ENCODE measurements at places on chromosomes 3 and 15.

DNA sequence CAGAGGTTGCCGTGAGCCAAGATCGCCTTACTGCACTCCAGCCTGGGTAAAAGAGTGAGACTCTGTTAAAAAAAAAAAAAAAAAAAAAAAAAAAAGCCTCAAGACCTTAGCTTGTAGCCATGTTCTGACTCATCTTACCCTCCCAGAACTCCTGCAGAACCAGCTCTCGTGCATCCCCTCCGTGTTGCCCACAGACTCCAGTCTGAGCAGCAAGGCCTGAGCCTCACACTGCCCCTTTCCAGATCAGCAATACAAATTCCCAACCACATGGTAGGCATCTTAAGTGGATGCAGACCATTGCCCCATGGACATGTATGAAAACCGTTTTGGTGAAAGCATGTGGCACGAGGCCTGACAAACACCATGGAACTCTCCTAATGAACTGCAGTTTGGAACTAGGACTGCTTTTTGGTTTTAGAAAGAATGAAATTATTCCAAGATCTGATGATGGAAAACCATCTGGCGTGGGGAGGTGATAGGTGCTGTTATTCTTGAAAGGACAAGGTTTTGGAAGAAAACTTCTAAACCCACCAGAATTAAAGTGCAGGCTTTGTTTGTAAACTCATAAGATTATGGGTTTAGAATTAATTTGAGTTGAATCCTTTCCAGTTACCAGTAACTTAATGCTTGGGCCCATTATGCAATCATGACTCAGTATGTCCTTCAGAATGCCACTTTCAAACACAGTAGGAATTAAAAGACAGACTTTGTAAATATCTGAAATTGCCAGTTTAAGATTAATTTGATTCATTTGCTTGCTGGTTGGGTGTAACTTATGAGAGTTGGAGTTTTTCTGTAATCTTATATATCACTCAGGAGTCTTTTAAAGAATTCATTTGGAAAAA is 163.7 kb upstream of the LRTM1 start:
- no peak for DNase-seq

DNA sequence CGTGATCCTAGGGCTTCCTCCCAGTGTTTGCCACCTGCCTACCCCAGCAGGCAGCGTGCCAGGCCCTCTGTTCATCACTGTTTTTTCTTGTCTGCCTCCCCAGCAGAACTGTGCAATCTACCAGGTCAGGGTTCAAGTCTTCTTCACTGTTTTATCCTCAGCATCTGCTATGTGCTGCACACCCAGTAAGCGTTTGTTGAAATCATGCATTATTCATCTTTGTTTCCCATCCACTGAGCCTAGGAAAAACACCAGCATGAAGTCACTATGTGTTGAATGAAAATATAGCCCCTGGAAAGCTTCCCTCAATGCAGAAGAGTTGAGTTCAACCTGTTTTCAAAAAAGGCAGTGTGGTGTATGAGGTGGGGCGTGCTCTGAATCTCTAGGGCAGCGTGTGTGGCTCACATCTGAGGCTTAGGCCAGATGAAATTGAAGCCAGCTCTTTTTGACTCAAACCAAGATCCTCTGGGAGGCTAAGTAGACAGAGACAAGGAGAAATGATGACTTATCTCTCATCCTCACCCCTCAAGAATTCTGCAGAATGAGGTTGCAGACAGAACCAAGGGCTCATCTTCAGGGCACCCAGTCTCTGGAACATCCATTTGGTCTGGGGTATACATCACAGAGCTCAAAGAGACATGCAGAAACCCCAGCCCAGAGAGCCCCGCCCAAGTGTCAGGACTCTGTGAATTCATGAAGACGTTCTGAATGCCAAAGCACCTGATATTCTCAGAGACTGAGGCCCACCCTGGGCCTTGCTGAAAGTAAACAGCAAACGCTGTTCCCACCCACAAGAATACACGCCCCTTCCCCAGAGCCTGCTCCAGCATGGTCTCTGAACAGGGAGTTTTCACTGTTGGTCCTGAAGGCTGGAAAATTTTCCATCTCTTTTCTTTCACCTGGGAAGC is 5.7 kb upstream of the CAV3 start:
- no peak for DNase-seq

GRCh38 chr15:61654002-61654740 is 406.1 kb downstream of the VPS13C start:
- no peak for DNase-seq

DNA sequence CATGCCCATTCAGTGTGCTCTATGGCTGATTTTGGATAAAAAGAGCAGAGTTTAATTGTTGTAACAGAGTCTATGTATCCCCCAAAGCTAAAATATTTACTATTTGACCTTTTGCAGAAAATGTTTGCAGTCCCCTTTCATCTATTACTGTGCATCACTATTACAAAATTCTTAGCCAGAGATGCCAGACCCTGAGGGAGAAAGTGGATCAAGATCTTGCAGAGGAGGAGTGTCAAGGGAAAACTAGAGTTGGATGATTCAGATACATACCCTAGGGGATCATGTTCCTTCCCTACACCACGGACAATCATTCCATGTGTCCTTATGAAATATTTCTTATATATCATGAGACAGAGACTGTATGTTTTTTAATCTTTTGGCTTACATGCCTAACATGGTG is 68.6 kb upstream of the TPRG1 start:
- no peak for DNase-seq

DNA sequence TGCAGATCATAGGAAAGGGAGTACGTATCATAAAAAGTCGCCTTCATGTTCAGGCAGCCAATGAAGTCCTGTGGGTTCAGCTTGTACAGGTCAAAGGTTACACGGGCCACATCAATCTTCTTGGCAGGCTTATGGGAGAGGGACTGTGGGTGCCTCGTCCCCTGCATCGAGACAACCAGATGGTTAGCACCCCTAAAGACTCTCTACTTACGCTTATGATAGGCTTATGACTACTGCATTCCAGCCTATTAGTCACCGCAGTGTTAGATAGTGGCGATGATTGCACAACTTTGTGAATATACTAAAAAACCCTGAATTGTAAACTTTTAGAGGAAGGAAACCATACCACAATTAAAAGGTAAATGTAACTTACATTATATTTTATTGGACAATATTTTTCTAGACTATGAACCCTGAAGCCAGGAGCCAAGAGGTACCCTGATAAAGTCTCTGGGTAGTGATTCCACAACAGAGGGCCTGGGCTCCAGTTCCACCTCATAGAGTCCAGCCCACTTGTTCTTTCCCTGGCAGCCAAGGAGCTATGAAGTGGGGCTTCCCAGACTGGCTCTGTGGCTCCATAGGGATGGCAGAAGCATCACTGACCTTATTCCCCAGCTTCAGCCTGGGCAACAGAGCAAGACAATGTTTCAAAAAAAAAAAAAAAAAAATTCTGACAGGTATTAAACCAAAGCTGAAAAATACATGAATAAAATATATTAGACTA is 2.5 kb upstream of the FANCD2 start:
- no peak for DNase-seq

DNA sequence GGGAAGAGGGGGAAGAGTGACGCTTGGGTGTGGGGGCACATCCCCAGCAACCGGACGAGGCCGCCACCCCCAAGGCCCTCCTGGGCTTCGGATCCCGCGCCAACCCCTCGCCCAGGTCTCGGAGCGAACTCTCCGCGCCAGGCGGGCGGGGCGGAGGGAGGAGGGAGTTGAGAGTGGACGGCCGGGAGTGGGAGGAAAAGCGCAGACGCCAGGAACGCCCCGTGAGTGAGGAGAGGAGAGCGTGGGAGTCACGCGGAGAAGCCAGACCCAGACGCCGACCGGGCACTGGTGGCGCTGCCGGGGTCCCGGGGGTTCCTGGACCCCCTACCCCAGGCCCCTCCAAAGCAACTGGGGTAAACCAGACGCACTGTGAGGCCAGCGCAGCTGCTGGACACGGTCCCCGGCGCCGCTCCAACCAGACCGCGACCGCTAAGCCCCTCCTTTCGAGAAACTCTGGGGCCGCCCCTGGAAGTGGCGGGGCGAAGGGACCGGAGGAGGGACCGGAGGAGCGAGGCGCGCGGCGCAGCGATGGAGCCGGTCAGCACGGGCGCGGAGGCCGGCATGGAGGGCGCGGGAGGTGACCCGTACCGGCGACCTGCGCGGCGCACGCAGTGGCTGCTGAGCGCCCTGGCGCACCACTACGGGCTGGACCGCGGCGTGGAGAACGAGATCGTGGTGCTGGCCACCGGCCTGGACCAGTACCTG is at the start of gene EFCC1:
Gene EFCC1, plus strand, starts transcription at position 204 of the 705 bp plus-strand sequence. Its CDS starts 325 bp downstream, at position 529.
- no peak for DNase-seq

- DNase-seq, result no peak
Observed at GRCh38 chr15:70159001-70159712, 61.4 kb upstream of the TLE3 start.

DNA sequence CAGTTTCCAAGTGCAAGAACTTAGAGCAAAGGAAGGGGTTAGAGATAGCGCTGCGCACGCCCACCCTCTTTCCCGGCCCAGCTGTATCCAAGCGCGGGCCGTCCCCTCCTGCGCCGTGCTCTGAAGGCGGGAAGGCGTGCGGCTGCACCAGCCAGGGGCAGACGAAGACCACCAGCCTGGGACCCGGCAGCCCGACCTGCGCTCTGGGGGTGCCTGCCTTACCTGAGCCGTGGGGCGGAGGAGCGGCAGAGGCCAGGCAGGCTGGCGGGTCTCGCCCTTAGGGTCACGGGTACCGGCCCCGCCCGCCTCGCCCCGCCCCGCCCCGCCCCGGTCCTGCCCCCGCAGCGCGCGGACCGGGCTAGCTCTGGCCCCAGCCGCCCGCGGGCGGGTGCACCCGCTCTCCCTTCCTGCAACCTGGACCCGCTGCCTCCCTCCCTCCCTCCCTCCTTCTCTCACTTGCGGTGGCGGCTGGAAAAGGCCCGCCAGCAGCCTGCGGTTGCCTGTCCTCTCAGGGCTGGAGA is at the start of gene WDR72:
Gene WDR72, minus strand, starts transcription at position 253 of the 521 bp plus-strand sequence. CDS start 26,514 bp downstream, outside the sequence.
- DNase-seq, result no peak

DNA sequence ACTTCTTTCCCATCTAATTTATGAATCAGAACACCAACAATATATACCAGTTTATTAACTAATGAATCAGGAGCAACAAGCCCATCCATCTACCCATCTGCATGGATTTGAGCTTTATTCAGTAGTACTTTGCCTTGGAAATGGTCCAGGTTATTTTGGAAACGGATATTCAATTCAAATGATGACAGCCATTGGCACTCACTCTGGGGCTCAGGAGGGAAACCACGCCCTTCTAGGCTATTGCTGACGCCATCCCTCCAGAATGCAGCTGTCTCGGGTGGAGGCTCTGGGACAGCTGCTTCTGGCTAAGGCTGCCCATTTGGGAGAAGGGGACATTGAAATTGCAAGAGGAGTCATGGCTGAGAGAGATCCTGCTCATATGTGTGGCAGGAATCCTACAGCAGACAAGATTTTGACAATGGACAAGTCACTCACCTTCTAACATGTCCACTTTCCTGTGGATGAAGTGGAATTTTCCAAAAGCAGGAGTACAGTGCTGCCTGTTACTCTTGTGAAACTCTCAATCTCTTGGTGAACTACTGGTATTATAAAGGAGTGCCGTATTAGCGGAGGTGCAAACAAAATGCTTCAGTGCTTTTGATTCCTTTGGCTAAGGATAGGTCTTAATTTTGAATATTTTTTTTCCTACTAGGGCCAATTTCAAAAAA is 29.3 kb upstream of the TRAK1 start:
- no peak for DNase-seq

- no peak for DNase-seq
Observed at GRCh38 chr15:67543348-67543718, 830 bp downstream of the MAP2K5 start.

- DNase-seq, result no peak
Observed at GRCh38 chr3:148089171-148089570, 608.5 kb upstream of the AGTR1 start.

- no peak for DNase-seq
Observed at GRCh38 chr3:197021231-197021630, 8.4 kb downstream of the MELTF start.

GRCh38 chr15:76584868-76585575 is 248.4 kb downstream of the ISL2 start:
- no peak for DNase-seq

- no peak for DNase-seq
Observed at GRCh38 chr3:179551349-179552105, 11.2 kb upstream of the ACTL6A start.

All from stimulated activated CD8-positive, alpha-beta memory T cell treated with anti-CD3 and anti-CD28 coated beads, Interleukin-15, amount 100 ng/mL, for 48 hours (primary cell).